ENCODE measurements at places on chromosomes 6 and 20.

DNA sequence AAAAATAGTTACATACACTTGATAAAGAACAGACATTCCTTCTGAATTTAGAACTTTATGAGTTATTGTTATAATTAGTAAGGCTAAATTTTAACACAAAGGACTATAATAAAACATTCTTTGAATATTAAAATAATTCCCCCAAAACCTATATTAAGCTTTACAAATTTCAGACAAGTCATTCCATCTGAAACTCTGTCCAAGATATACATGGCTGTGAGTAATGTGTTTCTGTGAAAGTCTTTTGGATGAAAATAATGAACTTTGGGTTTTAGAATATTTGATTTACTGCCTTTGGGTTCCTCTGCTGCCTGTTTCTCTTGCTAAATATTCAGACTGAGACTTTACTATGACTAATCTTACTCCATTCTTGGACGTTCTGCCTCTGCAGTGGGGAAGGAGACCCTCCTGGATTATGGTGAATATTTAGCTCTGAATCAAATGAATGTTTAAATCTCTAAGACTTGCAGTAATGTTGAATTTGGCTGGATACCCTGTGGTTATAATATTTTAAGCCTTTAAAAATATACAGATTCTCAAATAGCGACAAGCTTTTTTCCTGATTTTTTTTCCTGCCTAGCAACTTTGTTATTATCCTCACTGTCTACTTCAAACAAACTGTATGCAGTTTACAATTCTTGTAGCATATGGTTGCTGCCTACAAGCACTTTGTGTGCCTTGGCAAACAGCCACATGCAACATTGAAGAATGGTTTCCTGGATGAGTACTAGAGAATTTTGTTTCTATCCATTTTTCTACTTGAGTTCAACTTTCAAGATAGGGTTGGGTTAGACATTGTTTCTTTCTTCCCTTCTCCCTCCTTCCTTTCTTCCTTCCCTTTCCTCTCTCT, 51.4 kb downstream of the TXLNB start:
- DNase-seq: peak; percentile 90

DNA sequence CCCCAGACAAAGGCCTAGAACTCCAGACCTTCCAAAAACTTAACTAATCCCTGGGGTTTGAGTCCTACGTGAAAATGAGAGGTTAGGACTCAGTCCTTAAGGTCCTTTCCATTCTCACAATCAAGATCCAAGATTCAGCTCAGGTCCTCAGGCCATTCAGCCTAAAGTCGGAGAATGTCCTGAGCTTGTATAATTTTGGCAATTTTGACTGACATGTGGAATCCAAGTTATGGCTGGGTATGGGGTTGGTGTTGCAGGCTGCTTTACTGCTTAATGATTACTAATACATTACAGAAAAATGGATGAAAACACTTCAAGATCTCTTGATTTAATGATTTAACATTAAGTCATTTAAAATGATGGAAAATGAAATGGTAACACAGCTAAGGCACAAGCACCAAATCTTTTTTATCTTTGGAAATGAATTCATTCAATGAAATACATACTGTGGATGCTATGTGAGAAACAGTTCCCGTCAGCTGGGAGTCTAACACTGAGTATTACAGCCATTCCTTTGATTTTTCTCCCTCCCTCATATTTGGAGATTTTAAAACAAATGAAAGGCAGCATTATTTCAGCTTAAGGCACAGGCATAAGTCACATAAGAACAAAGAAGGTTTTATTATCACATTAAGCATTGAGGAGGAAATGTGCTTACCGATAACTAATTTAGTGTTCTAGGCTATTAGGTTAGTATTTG, 1.3 kb downstream of the ARHGAP18 start:
- DNase-seq: no peak

DNA sequence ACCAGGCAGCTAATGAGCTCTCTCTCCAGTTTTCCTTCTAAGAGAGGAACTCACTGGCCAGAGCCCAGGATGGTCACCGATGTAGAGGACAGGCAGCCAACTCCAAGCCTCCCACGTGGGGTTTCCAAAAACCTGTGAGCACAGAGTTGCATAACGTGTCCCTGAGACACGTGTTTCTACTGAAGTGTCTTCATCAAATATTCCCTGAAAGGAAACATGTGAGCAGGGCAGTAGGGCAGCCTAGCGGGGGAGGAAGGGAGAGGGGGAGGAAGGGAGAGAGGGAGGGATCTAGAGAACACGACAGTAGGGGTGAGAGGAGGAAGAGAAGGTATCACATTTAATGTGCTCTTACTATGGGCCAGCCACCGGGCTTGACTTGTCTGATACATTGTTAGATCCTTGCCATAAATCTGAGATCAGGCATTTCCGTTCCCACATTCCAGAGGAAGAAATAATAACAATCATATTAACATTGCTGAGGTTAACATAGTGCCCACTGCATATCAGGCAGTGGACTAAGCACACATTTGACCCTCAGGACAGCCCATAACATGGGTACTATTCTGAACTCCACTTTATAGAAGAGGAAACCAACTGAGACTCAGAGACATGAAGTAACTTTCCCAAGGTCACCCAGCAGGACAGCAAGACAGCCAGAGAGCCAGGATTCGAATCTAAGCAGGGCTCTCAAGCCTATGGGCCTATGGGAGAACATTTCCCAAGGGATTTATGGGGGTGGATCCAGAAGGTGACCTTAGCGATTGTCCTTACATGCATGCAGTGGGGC, 4.5 kb upstream of the SYS1 start:
- peak; percentile 74 for DNase-seq

DNA sequence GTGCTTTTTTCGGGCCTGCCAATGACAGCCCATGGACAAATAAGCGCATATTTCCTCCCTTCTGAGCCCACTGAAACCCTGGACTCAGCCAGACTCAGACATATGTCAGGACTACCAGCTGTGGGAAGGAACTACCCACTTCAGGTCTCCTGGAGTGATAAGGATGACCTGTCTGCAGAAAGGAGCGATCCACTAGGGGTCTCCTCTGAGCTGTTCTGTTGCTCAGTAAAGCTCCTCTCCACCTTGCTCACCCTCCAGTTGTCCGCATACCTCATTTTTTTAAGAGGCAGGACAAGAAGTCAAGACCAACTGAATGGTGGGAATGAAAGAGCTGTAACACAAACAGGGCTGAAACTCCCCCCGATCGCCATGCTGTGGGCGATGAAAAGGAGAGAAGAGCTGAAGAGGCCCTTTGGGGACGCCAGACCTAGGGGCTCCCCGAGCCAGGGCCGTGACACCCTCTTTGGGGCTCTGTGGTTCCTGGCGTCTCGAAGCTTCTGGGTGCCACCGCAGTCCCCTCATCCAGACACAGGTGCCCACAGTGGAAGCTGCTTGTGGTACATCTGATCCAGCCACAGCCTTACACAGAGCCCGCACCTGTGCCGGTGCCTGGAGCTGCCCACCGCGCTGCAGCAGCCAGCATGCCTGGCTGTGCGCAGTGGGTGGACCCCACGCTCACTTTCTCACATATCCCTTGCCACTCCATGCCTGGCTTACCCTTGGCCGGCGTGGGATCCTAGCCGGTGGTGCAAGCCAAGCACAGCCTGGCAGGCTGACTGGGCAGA, 68.8 kb downstream of the EYS start:
- no peak for DNase-seq

DNA sequence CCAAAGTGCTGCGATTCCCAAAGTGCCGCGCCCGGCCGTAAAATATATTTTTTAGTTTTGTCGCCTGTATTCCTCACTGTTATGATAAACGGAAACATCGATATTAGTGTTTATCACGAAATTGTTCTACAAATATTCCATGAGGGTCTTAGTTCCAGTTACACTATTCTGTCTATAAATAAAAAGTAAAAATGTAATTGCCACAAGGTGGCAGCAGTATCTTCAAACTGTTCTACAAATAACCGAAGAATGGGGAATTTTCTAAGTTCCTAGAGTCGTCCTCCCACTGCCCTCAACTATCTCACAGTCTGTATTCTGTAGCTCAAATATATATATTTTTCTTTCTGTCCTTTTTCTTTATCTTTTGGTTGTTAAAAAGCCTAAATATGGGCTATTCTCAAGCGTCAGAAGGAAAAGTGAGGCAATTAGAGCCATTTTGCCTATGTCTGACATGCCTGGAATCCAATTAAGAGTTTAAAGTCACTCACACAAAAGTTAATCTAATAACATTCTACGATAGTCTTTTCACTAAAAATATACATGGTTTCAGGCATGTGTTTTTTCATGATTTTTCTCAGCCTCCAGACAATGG, 14.2 kb upstream of the FAM162B start:
- peak; percentile 21 for DNase-seq

DNA sequence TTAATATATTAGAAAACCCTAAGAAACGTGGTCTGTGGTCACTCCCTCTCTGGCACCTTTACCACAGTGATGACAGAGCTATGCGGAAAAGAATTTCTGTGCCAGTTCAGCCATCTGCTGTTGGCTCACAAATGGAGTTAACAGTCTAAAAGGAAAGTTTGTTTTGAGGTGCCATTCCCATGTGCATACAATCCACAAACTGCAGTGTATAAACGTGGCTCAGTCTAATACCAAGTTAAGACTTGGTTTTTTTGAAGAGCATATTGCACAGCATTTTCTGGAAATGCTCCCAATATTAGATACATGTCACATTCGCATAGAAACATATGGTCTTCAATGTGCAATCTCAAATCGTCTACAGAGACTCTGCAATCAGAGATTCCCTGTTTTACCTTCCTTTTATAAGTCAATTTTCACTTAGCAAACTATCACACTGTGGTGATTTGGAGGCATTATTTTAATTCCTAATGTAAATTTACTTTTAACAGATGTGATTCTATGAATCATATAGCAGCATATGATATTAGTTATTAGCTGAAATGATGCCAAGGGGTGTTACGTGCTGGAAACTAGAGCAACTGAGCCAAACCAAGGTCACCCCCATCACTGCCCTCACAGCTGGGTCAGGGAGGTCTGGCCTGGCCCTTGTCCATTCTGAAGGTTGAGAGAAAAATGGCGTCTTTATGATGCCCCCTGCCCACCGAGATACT, 383.5 kb downstream of the PRKN start:
- peak; percentile 79 for DNase-seq

DNA sequence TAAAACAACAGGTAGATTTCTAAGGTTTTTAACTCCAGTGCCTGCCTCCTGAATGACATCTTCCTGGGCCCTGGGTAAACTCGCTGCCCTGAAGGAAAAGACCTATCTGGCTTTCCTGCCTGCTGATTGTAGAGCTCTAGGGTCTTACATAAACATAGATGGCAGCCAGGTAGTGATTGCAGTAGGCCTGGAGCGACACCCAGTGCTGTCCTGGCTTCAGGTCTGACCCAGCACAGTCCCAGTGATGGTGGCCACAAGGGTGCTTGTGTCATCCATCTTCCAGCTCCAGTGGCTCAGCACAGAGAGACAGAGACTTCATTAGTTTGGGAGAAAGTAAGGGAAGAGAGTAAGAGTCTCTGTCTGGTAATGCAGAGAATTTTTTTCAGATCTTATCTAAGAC, 542.9 kb upstream of the IMPG1 start:
- no peak for DNase-seq

DNA sequence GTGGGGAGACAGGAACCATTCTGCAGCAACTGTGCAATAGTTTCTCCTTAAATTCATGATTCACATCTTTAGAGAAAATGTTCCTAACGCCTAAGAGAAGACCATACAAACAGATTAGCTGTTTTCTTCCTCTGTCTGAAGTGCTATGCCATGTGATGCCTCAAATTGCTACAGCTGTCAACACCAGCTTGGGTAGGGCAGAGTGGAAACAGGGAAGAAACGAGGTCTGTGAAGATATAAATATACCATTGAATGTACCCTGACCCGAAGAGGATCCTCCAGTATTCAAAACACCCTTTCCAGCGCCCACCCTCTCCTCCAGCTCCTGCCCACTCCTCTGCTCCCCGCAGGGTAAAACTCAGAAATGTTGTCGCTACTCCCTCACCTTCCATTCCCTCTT, 40.3 kb upstream of the PRND start:
- no peak for DNase-seq

DNA sequence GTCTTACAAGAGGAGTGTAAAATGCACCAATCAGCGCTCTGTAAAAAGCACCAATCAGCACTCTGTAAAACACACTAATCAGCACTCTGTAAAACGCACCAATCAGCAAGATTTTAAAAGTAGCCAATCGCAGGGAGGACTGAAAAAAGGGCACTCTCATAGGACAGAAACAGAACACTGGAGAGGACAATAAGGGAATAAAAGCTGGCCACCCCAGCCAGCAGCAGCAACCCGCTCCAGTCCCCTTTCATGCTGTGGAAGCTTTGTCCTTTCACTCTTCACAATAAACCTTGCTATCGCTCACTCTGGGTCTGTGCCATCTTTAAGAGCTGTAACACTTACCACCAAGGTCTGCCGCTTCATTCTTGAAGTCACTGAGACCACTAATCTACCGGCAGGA, 1.7 kb upstream of the AIG1 start:
- DNase-seq: no peak

DNA sequence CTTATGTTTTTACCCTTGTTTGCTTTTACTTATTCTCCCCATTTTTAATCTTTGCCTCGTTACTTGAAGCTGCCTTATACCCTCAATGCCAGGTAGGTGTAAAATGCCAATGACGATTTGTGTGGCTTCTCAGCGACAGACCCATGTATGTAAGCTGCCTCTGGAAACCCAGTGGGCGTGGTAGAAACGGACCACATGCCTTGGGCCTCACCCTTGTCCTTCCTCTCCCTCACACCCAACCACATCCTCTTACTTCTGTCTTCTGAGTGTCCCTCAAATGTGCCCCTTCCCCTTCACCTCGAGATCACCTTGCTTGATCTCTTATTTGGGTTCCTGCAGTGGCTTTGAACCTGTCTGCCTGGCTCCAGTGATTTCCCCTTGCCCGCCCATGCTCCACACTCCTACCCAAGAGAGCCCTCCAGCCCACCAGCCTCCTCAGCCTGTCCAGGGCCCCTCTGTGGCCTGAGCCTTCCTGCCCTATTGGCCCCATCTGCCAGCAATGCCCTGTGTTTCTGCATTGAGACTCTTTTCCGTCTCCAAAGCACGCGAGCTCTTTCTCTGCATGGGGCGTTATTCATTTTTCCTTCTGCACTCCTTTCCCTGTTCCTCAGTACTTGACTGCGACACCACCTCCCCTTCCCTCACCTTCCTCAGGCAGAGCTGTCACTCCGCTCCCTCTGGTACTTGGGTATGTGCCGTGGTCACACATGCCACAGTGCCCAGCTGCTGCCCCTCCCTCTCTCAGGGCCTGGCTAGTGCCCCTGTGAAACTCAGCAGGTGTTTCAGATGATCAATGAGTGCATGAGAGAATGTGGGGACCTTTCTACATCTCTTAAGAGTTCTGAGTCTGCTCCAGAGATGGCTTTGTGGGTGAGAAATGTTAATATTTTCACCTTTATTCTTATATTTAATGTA, 115.4 kb downstream of the SLX4IP start:
- DNase-seq: no peak

- DNase-seq: no peak
These were observed 487.7 kb upstream of the CDH4 start for GRCh38 chr20:60764328-60764727.

DNA sequence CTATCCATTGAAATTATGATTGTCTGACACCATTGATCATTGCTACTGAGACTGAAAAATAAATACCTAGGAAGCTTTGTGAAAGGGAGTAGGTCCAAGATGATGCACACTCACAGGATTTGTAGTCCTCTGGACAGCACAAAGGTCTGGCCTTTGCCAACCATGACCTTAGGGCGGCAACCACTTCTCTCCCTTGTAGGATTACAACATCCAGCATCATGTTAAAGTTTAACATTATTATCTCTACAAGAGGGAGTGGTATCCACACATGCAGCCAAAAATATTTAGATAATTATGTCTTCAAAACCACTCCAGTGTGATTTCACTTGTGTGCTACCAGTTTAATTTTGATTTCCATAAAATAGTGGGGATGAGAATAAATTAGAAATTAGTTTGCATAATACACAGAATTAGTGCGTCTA, 51.1 kb upstream of the NHSL1 start:
- DNase-seq: no peak

Measured in fibroblast of lung (primary cell).